H4 (cell line): ENCODE measurements at places on chromosomes 6 and 20. TPM values are rescaled to one million over a fixed set of nuclear protein-coding genes. Genes with fewer than 3 reads are reported as not detected.

SYCP2L gene
- 0.39 and 1.5 TPM in 2 replicates for total RNA-seq

BPIFA2 gene
- total RNA-seq, result not detected in 2 replicates

RSPH4A gene
- 0.06 and 0.27 TPM in 2 replicates for total RNA-seq

SAMD3 gene
- not detected in 2 replicates for total RNA-seq

HUS1B gene
- 2.1 TPM in 1 of 2 replicates, not detected in the other for total RNA-seq

WFDC10A gene
- total RNA-seq, result not detected in 2 replicates

PPP1R14C gene
- not detected in 2 replicates for total RNA-seq

TMEM170B gene
- 0.95 and 1.3 TPM in 2 replicates for total RNA-seq

EIF2S2 gene
- total RNA-seq, result 124 and 131 TPM in 2 replicates

SNRPB2 gene
- total RNA-seq, result 129 and 143 TPM in 2 replicates

ADGRB3 gene
- total RNA-seq, result 0.79 and 1.1 TPM in 2 replicates

MDC1 gene
- 7.8 and 8.7 TPM in 2 replicates for total RNA-seq

MTO1 gene
- total RNA-seq, result 17.0 and 17.4 TPM in 2 replicates

PHF20 gene
- total RNA-seq, result 12.0 and 15.0 TPM in 2 replicates

POPDC3 gene
- 35.9 and 42.4 TPM in 2 replicates for total RNA-seq

RNF144B gene
- 0.27 and 0.31 TPM in 2 replicates for total RNA-seq

AVP gene
- not detected in 2 replicates for total RNA-seq

SIRPB2 gene
- not detected in 2 replicates for total RNA-seq
